ENCODE measurements at places on chromosomes 2 and 18. TPM values are rescaled to one million over a fixed set of nuclear protein-coding genes. Genes with fewer than 3 reads are reported as not detected.

DNA sequence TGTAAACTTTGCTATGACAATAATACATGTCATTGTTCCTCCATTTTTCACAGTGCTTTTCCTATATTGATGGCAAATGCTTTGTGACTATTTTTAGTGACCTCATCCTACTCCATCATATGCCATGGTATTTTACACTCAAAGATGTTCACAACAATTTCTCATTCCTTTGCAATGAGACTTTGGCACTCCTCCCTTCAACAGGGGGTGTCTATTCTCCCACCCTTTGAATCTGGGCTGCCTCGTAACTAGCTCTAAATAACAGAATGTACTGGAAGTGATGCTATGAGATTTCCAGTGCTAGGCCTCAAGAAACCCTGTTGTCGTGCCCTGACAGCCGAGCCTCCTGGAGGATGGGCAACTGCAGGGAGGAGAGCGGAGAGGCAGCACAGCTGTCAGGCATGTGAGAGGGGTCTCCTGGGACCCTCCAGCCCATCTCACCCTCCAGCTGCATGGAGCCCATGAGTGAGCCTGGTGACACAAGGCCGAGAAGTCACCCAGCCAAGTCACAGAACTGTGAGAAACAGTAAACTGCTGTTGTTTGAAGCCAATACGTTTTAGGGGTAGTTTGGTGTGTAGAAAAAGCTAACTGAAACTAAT, 103.1 kb upstream of the APCDD1 start:
- no peak for DNase-seq

DNA sequence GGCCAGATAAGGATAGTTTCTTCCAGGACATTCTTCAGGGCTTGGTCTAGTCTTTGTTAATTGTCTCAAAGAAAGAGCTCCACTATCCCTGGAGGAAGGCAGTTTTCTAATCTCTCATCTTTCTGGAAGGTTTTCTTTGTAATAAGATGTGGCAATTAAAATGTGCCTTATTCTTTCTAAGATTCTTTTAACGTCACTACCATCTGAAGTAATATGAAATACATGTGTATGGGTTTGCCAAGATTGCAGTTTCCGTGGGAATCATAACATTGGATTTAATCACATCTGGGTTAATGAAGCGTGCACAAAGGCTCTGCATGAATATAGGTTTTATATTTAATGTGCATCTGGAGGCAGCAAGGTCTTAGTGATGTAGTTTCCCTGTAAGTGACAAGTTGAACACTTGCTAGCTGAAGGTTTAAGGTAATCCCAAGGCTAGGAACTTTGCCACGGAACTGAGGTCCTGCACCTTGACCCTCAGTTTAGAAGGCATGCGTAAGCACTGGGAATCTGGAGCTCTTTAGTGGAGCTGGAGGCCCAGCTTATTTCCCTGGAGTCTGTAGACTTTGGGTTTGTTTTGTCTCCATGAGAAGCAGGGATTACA, 25.7 kb downstream of the DIS3L2 start:
- no peak for DNase-seq

DNA sequence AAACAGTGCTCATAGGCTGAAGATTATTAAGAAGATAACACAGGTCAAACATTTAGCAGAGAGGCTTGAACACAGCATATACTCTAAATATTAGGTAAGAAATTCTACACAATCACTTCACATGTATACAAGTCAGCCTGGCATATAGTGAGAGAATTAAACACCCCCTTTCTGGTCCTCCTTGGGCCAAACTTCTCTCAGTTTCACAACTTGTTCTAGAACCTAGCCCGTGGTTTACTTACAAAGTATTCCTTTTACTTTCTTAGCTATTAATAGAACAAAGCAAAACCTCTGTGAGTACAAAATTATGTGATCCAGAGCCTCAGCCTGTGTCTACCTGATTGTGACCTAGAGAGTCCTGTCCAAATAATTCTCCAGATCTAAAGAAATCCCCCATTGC, 562.8 kb downstream of the TNS1 start:
- no peak for DNase-seq

The PDE1A gene
- 5.2 TPM for total RNA-seq

- no peak for DNase-seq
These were observed 266.6 kb downstream of the CYP26B1 start for GRCh38 chr2:71880846-71881610.

The PMAIP1 gene
- 5.5 TPM for total RNA-seq

GRCh38 chr2:173395567-173396351, 41.1 kb downstream of the CDCA7 start:
- no peak for DNase-seq

Measured in liver (tissue), 10 donors.